ENCODE measurements at places on chromosomes 5 and 9. TPM values are rescaled to one million over a fixed set of nuclear protein-coding genes. Genes with fewer than 3 reads are reported as not detected.

Gene CEMIP2
- 90.3 TPM for total RNA-seq

- H3K27ac ChIP-seq = no peak overlapping the region
- no peaks in the 10 kb centered on the region for H3K4me1 ChIP-seq
- H3K27me3 ChIP-seq = peaks cover 33% of the 10 kb centered on the region
- H3K36me3 ChIP-seq = no peaks in the 10 kb centered on the region
- H3K4me3 ChIP-seq = no peak overlapping the region
These were observed 17.1 kb upstream of the OLFM1 start for GRCh38 chr9:135070198-135070951.

- no peaks in the 10 kb centered on the region for H3K4me1 ChIP-seq
- no peaks in the 10 kb centered on the region for H3K36me3 ChIP-seq
- H3K4me3 ChIP-seq = no peak overlapping the region
- H3K27ac ChIP-seq = no peak overlapping the region
- H3K27me3 ChIP-seq = no peaks in the 10 kb centered on the region
- peak; percentile 97 for DNase-seq
These were observed 176.7 kb upstream of the ZNF608 start for GRCh38 chr5:124923131-124923530.

DNA sequence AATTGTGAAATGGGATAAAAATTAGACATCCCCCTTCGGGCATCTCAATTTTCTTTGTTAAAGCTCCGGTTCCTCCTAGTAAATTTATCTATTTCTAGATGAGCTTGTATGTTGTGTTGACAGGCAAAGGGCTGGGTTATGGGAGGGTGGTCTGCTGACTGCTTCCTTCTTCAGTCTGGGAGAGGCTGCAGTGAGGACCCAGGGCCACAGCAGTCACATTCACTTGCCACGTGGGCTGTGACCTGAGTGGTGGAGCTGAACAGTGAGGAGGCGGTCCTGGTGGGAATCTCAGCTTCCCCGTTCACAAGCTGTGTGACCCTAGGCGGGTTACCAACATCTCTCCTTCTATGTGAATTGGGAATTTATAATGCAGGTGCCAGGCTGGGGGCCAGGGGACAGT is 57.5 kb upstream of the RXRA start:
- no peaks in the 10 kb centered on the region for H3K27me3 ChIP-seq
- no peak for DNase-seq
- H3K4me1 ChIP-seq = no peaks in the 10 kb centered on the region
- H3K27ac ChIP-seq = no peak overlapping the region

DNA sequence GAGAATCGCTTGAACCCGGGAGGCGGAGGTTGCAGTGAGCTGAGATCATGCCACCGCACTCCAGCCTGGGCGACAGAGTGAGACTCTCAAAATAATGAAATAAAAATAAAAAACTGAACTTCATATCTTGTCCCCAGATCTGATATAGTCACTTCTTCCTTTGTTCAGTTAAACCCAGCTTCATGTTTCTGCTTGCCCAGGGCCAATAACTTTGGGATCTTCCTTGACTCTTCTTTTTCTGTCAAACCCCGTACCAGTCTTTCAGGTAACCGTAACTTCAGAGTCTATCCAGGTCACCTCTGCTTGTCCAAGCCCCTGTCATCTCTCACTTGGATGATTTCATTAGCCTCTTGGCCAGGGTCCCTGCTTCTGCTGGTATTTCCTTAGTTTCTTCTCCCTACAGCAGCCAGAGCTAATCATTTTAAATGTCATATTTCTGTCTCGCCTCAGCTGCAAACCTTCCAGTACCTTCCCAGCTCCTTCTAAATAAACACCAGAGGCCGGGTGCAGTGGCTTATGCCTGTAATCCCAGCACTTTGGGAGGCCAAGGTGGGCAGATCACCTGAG is 19.7 kb upstream of the ABL1 start:
- no peaks in the 10 kb centered on the region for H3K4me1 ChIP-seq
- no peak for DNase-seq
- no peaks in the 10 kb centered on the region for H3K36me3 ChIP-seq
- no peak overlapping the region for H3K27ac ChIP-seq

DNA sequence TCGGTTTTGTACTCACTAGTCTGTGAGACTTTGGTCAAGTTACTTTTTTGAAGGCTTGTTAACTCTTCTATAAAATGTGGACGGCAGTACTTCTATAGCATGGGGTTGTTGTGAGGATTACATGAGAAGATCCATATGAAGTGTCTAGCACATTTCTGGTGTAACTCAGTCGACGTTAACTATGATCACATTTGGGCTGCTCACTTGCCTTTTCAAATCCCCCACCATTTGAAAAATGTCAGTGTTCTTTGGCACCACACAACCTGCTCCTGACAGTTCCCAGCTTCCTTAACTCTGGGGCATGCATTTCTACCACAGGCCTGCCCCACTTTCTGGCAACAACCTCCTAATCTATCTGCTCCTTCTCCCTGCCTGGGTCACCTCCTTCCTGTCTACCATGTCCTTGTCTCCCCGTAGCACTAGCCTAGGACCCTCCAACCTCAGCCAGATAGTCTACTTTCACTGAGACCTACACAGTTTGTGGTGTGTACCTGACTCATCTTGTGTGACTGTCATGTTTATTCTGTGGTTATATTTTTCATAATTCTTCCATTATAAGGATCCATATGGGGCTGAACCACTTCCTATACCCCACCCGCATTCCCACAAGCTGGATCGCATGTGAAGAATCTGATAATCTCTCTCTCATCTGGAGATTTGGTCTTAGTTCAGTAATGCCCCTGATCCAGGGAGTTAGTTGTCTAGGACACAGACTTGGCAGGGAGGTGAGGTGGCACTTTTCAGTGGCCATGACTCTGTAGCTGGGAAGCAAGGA is 30.2 kb upstream of the BASP1 start:
- no peak for DNase-seq
- H3K36me3 ChIP-seq = no peaks in the 10 kb centered on the region
- no peaks in the 10 kb centered on the region for H3K27me3 ChIP-seq

DNA sequence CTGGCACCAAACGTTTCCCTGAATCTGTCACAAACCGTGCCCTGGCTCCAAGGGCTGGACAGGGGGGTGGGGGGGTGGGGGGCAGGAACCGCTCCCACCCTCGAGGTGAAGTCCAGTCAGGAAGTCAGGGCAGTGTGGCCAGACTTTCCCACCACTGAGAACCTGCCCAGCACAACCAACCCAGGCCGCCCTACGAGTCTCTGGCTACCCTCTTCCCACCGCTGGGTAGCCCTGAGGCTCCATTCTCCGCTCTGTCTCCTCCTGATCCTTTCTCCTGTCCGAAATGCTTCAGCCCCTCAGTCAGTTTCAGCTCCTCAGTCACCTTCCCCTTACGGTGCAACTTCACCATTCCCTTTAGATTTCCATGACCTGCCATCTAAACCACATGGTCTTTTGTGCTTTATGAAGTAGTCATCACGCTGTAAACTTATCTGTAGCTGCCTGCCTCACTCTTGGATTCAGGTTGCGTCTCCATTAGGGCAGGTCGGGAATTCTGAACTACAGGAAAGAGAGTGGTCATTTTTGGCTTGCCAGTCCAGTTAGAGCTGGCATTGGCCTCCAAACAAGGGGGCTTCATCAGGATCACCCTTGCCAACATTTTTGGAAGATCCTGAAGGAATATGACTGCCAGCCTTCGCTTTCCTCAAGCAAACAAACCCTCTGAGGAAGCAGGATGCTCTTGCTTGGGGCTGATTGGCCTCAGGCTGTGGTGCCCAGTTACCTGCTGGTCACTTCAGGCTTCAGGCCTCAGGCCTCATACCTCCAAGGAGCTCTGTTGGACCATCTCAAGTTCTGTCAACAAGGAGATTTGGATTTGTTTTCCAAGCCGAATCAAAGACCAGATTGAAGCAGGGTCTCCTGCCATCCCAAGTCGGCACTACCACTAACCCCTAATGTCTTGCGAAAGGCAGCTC is 794 bp upstream of the DCAF12 start:
- H3K36me3 ChIP-seq = no peaks in the 10 kb centered on the region
- peak overlapping the region; percentile 54 for H3K4me3 ChIP-seq
- peaks cover 16% of the 10 kb centered on the region for H3K4me1 ChIP-seq
- H3K27ac ChIP-seq = peak overlapping the region; percentile 95

Gene FOXI1
- total RNA-seq = not detected

DNA sequence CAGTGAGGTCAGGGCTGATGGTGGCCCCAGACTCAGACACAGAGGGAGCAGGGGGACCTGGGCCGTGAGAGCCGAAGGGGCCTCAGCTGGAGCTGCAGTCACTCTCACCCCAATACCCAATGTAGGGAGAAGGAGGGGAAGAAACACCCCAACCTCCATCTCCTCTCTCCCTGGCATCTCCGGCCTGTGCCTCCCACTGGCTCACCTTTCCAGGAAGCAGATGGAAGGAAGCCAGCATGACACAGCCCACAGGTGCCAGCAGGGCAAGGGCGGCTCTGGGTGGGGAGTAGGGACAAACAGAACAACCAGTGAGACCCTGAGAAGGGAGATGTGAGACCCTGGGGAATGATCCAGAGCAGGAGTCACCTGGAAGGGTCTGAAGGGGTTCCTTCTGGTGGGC is 3.0 kb upstream of the CRB2 start:
- no peak overlapping the region for H3K27ac ChIP-seq
- no peak for DNase-seq
- no peak overlapping the region for H3K4me3 ChIP-seq
- no peaks in the 10 kb centered on the region for H3K36me3 ChIP-seq

Gene HTR1A
- total RNA-seq = not detected

Gene RNF180
- 24.4 TPM for total RNA-seq
